ENCODE measurements at places on chromosomes 11 and 22.

DNA sequence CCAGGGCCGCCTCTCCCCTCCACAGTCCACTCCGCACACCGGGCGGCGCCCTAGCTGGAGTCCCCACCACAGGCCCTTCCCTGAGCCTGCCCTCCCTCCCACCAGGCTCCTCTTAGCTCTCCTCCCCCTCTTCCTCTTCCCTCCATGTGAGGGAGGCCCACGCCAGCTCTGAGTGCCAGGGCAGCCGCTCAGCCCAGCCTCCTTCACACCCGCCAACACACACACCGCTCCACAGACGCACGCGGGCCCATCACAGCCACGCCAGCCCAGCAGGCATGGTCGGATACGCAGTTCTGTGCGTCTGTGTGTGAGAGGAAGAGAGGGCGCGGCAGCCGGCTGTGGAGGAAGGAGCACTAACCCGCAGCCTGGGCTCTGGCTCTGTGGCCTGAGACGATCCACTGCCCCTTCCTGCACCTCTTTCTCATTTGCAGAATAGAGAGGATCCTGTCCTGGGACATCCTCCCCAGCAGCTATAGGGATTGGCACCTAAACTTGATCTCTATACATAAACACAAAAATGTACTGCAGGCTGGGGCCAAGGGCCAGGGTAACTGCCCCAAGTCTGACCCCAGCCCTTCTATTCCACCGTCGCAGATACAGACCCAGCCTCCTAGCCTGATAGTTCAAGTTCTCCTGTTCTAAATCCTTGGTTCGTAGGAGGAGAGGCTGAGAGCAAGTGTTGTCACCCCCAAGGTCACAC lies 3.5 kb downstream of the CHRM4 start:
- DNase-seq = no peak

- DNase-seq = no peak
Measured at GRCh38 chr11:135009125-135009524, 597.1 kb upstream of the B3GAT1 start.

GRCh38 chr11:85889676-85890579 lies 34.7 kb downstream of the CCDC83 start:
- no peak for DNase-seq

GRCh38 chr11:31986201-31986889 lies 104.5 kb upstream of the RCN1 start:
- DNase-seq = no peak

DNA sequence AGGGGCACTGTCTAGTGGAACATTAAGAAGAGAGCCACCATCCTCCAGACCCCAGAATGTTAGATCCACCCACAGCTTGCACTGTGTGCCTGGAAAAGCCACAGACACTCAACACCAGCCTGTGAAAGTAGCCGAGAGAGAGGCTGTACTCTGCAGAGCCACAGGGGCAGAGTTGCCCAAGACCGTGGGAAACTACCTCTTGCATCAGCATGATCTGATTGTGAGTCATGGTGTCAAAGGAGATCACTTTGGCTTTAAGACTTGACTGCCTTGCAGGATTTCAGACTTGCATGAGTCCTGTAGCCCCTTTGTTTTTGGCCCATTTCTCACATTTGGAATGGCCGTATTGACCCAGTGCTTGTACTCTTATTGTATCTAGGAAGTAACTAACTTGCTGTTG lies 115.9 kb upstream of the CCDC179 start:
- no peak for DNase-seq

DNA sequence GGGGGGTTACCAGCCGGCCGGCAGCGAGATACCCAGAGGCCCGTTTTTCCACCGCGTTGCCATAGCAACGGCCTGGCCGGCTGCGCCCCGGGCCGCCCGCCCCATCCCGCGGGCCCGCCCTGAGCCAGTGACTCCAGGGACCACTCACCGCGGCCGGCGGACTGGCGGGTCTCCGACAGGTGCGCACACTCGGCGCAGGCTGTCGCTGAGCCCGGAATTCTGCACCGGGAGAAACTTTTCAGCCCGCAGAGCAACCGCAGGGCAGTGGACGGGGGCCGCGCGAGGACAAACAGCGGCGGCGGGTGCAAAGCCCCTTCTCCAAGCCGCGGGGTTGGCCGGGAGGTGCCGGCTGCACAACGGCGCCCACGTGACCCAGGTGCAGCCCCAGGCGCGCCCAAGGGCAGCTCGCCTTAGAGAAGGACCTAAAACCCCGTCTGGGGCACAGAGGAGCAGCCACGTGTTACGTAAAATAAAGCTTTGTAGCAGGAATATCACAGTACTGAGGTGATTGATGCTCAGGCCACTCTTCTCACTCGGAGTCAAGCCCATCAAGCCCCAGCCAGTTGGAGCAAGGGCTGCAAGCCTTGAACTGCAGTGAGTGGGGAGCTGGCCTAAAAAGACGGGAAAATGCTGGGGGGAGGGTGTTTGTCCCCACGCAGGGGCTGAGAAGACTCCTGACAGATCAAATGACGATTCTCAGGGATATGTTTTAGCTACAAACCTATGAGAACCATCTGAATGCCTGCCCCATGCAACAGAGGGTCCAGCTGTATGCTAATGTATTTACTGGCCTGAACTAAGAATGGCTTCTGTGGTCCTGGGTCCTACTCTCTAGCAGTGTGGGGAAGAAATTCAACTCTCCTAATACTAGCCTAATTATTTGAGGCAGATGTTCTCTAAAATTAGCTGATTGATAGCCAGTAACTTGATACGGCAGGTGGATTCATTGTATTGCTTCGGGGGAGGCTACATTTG lies at the start of gene STK33:
TSS of gene STK33 (minus strand) at position 294 of the 975 bp plus-strand sequence. CDS start 119,323 bp downstream, outside the sequence.
- DNase-seq = peak; percentile 80

GRCh38 chr11:121099885-121100284 lies 1.2 kb upstream of the TECTA start:
- DNase-seq = no peak

Measured in thyroid gland (tissue), 4 donors.